LNCaP clone FGC (cell line): ENCODE measurements at places on chromosomes 13 and 19.
A peak's percentile ranks its signal among the peaks of the same experiment; 100 is the strongest.

- DNase-seq: peak; percentile 18
Observed at GRCh38 chr19:41308450-41309179, 1.4 kb upstream of the CCDC97 start.

DNA sequence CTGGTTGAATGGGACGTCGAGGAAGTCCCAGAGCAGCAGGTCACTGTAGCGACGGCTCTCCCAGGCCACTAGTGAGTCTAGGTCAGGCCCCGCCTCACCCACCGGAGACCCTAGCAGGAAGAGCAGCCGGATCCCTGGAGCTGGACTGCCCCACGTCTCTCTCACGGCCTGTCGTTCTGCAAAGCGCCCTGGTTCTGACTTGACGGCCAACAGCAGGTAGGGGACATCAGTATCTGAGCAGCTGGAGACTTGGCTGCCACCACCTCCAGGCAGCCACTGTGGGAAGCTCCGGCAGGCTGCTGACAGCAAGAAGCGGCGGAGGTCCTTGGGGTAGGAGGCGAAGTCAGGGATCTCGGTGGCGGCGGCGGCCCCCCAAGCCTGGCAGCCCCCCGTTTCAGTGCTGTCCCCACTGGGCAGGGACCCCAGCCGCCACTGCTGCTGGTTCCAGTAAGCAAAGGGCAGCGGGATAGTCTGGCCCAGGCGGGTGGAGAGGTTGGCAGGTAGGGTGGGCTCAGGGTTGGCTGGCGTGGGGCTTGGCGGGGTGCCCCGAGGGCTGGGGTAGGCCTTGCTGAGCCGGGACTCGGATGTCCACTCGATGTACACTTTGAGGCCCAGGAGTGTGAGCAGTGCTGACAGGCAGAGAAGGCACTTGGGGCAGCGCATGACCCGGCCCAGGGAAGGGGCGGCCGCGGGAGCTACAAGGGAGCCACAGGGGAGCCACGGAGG lies 895 bp downstream of the B3GNT8 start:
- DNase-seq: no peak

- no peak for DNase-seq
Observed at GRCh38 chr19:38551450-38551813, 66.3 kb downstream of the MAP4K1 start.

GRCh38 chr13:33174491-33174890 lies 111.1 kb downstream of the STARD13 start:
- DNase-seq: no peak

DNA sequence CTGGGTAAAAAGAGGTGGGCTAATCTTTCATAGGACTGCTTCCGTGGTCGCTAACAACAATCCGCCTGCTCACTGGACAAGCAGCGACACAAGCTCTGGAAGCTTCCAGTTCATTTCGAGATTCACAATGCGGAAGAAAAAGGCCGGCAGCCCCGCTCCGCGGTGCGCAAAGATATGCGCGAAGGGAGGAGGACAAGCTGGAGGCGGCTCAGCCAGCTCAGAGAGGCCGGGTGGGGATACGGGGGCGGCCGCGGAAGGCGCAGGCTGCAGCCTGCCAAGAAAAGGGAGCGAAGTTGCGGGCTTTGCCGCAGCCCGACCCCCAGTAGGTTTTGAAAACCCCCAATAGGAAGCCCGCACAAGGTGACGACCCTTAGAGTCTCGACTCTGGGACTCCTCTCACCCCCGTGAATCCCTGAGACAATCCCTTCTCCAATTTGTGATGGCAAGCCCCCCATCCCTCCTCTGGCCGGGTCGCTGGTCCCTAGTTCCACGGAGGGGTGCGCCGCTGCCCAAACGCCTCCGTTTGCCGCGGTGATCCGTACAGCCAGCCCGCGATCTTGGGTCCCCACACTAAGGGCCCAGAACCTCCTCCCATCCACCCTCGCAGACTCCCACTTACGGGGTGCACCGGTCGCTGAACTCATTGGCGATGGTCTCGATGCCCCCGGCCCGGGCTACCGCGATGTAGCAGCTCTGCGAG lies 697 bp downstream of the HSPH1 start:
- DNase-seq: peak; percentile 13

DNA sequence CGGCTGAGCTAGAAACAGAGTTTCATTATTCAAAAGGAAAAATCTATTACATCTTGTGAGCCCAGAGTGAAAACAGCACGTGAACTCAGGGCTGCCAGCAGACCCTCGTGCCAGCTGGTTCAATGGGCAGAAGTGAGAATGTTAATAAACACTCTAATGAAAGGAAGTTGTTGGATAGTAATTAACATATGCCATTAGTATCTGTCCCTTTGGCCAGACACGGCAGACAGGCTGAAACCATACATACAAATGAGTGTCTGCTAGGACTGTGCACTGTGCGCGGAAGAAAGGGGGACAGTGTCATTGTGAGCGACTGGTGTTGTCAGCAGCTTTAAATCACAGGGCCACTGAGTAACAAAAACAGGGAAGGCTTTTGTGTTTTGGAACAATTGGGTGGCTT lies 121.9 kb upstream of the TSC22D1 start:
- DNase-seq: no peak

GRCh38 chr13:63297163-63297562 lies 1881.5 kb upstream of the PCDH20 start:
- peak; percentile 58 for DNase-seq

GRCh38 chr19:47480658-47481057 lies 3.4 kb downstream of the KPTN start:
- DNase-seq: no peak

GRCh38 chr19:1259876-1260748 lies 9.0 kb upstream of the CIRBP start:
- no peak for DNase-seq

GRCh38 chr13:113851826-113852535 lies 11.9 kb downstream of the GAS6 start:
- no peak for DNase-seq

DNA sequence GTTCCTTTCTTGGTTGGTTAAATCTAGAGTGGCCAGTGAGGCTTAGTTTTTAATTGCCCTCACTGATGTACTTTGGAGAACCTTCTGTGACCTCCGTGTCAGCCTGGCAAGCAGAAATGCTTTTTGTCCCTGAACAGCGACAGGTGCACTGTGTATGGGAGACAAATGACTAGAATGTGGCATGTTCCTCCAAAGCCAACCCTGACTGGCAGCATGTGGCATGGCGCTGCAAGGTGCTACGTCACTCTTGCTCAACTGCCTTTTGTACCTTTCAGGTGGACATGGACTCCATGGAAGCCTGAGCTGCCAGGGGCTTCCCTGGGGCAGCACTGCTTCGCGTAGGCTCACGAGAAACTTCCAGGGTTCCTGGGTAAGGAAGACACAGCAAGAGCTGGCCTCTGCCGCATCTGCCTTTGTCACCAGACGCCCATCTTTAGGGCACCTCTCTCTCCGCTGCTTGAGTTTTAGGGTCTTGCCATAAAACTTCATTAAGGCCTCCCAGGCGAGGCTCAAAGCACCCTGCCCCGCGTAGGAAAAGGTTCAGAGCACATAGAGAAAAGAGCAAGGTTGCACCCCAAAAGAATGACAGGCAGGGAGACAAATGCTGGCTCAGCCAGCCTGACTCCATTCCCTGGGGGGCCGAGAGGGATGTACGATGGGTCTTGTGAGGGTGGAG lies 167.1 kb upstream of the SOX1 start:
- DNase-seq: no peak

GRCh38 chr19:16660763-16661479 lies at the start of gene TMEM38A:
Gene TMEM38A (plus strand): TSS chr19:16661139. CDS start chr19:16661218, 79 bp downstream.
- DNase-seq: no peak

DNA sequence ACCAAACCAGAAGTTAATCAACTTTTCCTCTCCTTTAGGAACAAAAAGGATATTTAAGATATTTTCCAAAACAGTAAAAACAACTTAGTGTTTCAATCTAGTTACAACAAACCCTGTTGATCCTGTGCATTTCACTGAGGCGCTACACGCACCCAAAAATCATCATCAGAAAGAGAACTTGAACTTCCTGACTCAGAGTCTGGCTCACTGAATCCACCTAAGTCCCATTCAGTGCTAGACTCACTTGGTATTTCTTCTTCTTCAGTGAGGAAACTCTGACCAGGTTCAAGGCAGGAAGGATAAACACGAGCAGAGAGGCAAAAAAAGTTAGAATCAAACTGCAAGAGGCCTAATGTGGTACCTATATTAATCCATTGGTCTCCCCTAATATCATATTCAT lies 2.2 kb downstream of the KBTBD6 start:
- DNase-seq: no peak

GRCh38 chr19:4571305-4571917 lies 11.9 kb upstream of the SEMA6B start:
- DNase-seq: no peak

GRCh38 chr19:13899912-13900584 lies 5.9 kb downstream of the BRME1 start:
- DNase-seq: no peak

- DNase-seq: no peak
Observed at GRCh38 chr19:58557221-58558065, 968 bp downstream of the UBE2M start.

GRCh38 chr13:84136582-84136981 lies 254.3 kb upstream of the SLITRK1 start:
- DNase-seq: no peak

- no peak for DNase-seq
Observed at GRCh38 chr19:46015687-46016425, 7.0 kb downstream of the PGLYRP1 start.

GRCh38 chr13:59666504-59666903 lies 497.2 kb downstream of the DIAPH3 start:
- DNase-seq: no peak

DNA sequence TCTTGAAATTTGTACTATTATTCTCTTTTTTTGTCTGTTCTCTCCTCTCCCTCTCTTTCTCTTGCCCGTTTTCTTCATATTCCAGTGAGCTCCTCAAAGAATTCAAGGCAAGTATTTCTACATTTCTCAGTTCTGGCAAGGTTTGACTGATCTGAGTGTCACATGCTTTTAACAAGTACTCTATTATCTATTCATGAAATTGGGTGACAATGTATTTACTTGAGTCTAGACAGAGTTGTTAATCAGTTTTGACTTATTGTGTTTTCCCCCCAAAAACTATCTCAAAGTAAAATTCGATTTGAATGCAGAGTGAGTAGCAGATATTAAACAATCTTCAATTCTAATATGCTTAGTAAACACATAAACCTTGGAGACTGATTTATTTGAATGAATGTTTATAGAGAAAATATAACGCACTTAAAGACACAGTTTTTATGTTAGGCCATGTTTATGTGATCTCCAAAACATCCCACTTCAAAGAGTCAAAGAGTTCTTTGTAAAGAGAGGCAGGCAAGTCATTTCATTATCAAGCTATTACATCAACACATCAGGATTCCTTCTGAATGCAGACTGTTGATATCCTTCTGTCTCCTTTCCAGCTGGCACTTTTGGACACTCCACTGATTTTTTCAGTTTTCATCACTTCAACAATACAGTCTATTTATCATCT lies 166.6 kb downstream of the SLITRK6 start:
- DNase-seq: no peak
